ENCODE measurements at places on chromosomes 4 and X.

- no peak for DNase-seq
These were observed 166.0 kb downstream of the FRMPD4 start for GRCh38 chrX:12304261-12304660.

- DNase-seq: no peak
These were observed 33.5 kb upstream of the CYBB start for GRCh38 chrX:37746218-37746941.

- no peak for DNase-seq
These were observed 100.2 kb upstream of the MSX1 start for GRCh38 chr4:4759232-4759631.

DNA sequence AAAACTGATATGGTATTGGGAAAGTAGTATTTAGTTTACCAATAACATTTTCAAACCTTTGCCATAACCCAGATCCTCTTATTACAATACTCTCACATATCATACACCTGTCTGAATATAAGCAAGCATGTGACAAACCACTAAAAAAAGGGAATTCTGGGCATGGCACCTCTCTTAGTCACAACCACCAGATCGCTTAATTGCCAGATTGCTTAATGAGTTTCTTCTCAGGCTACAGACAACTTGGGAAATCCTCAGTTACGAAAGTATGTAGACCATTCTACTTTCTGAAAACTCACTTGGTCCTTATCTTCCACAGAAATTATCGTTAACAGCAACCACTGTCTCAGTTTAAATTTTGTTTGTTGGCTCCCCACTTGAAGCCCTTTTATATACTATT is 2.1 kb downstream of the NAF1 start:
- DNase-seq: no peak

GRCh38 chr4:173138624-173139023 is 30.0 kb upstream of the GALNT7 start:
- DNase-seq: no peak

DNA sequence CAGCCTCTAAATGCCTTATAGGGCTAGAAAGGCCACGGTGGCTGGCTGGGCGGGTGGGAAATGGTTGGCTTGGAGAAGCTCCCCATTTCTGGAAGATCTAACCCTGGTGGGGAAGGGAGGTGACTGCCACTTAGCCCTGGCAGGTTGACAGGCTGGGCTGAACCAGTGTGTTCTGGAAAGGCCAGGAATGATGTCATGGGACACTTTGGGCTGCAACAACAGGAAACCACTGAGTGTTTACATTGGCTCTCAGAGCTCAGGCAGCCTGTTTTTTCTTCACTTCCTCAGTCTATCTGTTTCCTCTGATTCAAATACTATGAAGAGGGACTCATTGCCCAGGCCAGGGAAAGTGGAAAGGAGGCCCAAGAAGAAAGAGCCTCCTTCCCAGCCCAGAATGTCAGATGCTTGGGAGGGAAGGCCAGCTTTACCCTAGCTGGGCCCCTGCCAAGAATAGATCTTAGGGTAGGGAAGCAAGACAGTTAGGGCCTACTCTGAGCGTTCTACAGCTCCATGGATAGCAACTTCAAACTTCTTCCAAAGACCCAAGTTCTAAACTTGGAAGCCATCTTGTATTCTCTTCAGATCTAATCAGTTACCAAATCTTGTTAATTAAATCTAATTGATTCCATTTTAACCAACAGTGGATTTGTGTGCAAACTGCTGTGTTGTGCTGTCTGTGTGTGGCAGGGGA is 65.8 kb upstream of the MSN start:
- DNase-seq: no peak

GRCh38 chr4:150896497-150896896 is 118.6 kb downstream of the LRBA start:
- no peak for DNase-seq

DNA sequence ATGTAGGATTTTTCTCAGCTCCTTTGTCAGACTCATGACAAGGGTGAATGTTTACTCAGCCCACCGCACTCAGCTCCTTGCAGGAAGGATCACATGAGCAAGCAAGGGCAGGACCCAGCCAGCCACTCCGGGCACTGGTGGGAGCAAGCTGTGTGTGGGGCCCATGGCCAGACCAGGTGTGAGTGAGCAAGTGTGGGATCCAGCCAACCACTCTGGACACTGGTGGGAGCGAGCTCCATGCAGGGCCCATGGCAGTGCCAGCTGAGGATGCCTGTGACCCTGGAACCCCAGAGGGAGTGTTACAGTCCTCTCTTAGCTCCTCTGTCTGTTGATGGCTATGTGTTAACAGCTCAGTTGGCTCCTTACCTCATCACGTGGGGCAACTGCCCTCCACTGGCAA is 2750.6 kb downstream of the PCDH7 start:
- DNase-seq: no peak

DNA sequence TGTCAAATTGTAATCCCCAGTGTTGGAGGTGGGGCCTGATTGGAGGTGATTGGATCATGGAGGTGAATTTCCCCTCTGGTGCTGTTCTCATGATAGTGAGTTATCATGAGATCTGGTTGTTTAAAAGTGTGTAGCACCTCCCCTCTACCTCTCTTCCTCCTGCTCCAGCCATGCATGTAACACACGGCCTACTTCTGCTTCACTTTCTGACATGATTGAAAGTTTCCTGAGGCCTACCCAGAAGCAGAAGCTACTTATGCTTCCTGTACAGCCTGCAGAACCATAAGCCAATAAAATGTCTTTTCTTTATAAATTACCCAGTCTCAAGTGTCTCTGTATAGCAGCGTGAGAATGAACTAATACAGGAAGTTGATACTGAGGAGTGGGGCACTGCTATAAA is 61.7 kb upstream of the DDX60 start:
- DNase-seq: no peak

- DNase-seq: no peak
These were observed 227.3 kb downstream of the QDPR start for GRCh38 chr4:17284323-17285175.

- no peak for DNase-seq
These were observed 43.7 kb upstream of the MED14 start for GRCh38 chrX:40778861-40779575.

- DNase-seq: no peak
These were observed 1700.6 kb upstream of the TENM3 start for GRCh38 chr4:180542445-180543100.

GRCh38 chr4:57075367-57075766 is 34.8 kb downstream of the IGFBP7 start:
- DNase-seq: no peak

DNA sequence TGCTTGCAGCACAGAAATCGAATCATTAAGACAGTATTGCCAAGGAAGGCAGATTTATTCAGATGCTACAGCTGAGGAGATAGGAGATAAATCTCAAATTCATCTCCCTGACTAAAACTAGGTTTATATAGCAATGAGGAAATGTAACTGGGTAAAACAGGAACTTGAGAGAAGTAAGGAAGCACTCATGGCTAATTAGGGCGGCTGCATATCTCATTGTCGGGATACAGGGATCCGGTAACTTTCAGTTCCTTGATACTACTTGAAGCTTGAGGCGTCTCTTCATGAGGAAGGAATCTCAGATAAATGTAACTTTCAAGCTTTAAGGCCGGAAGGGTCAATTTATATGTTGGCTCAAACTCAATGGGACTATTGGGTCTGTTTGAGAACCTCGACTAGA is 129.2 kb upstream of the WDR1 start:
- no peak for DNase-seq

GRCh38 chrX:15056044-15056443 is 182.8 kb downstream of the MOSPD2 start:
- DNase-seq: no peak

- no peak for DNase-seq
These were observed 92.0 kb downstream of the SNCA start for GRCh38 chr4:89744914-89745313.

- no peak for DNase-seq
These were observed 11.9 kb downstream of the BLOC1S4 start for GRCh38 chr4:6727943-6728250.

DNA sequence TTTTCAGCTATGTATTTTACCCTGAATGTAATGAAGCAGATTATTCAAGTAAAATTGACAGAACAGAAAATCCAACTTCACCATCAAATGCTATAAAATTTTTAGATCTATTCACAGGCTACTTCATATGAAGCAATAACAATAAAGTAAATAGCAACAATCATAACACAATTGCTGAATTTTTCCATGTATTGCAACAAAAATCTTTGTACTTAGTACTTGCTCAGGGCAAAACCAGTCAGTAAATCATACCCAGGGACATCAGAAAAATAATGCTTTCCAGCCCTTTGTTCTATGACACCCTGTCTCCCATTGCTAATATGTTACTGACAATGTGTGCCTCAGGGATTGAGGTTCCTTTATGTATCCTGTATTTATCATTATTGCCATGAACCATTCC is 15.5 kb downstream of the TNIP3 start:
- no peak for DNase-seq

GRCh38 chr4:187354740-187355139 is 631.1 kb upstream of the FAT1 start:
- no peak for DNase-seq

DNA sequence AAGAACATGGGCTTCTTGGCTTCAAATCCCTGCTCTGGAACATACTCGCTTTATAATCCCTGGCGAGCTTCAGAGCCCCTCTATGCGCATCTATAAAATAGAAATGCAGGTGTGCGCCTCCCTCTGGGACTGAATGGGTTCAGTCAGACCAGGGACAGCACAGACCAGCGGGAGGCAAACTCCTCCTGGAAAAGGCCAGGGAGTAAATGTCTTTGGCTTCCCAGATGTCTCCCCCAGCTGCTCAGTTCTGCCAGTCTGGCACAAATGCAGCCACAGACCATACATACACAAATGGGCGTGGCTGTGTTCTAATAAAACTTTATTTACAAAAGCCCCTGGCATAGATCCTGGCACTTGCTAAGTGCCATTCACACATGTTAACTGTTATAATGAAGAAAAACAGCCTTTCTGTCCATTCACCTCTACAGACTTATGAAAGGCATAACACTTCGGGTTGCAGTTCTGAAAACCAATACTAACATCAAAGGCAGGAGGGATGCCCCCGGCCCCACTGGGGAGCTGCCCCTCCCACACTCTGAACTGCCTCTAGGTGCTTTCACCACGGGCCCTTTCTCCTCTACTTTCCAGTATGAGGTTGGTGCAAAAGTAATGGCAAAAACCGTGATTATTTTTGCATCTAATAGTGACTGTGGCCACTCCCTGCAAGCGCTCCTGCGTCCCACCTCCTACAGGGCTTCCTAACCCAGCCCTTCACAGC is 4.6 kb downstream of the JAKMIP1 start:
- no peak for DNase-seq

GRCh38 chr4:159171287-159171686 is 68.4 kb downstream of the RAPGEF2 start:
- DNase-seq: no peak

- DNase-seq: no peak
These were observed 139.9 kb upstream of the UGT8 start for GRCh38 chr4:114458728-114459127.

GRCh38 chr4:40192114-40193015 is 4.5 kb upstream of the RHOH start:
- DNase-seq: no peak

Measured in activated CD8-positive, alpha-beta memory T cell treated with anti-CD3 and anti-CD28 coated beads for 48 hours (primary cell).